ENCODE measurements at places on chromosomes 5 and 9.

DNA sequence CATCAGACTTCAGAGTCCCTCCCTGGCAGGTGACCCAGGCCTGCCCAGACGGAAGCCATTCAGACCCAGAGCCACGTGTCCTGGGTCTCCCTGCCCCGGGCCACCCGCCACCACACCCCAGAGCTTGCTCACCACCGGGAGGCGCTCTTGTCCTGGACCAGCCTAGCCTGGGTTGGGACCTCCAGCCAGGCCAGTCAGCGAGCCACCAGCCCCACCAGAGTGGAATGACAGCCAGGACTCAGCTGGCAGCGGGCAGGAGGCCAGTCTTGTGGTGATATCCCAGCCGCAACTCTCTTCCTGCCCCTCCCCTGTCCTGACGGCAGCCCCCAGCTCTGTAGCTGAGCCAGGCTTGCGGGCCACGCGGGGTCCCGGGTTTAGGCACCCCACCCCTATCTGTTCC lies 1.7 kb upstream of the PTGDS start:
- DNase-seq: peak; percentile 63
- no peak overlapping the region for H3K27ac ChIP-seq
- peak overlapping the region; percentile 19 for H3K4me3 ChIP-seq
- H3K4me1 ChIP-seq: peaks cover 15% of the 10 kb centered on the region

GRCh38 chr9:132645711-132646110 lies 24.1 kb downstream of the DDX31 start:
- peaks cover 16% of the 10 kb centered on the region for H3K36me3 ChIP-seq
- no peak overlapping the region for H3K27ac ChIP-seq
- H3K4me1 ChIP-seq: peaks cover 2% of the 10 kb centered on the region
- DNase-seq: no peak

- H3K27me3 ChIP-seq: no peaks in the 10 kb centered on the region
- peaks cover 11% of the 10 kb centered on the region for H3K4me1 ChIP-seq
- H3K4me3 ChIP-seq: no peak overlapping the region
- no peaks in the 10 kb centered on the region for H3K36me3 ChIP-seq
These were observed 134.0 kb upstream of the VCAN start for GRCh38 chr5:83337453-83338035.

DNA sequence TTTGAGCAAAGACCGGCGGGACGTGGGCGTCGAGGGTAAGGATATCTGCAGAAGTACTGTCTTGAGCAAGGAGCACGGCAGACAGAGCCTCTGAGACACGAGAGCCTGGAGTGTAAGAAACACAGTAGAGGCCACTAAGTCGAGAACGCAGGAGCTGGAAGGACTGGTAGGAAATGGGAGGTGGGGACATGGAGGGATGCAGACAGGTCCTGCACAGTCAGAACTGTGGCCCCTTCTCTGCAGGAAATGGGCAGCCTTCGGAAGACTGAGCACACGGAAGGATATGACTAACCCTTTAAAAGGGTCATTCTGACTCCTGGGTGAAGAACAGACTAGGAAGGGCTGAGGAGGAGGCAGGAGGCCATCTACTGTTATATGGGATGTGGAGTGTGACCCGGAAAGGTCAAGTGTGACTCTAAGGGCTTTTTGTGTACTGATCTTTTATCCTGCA lies 1.4 kb upstream of the CAMSAP1 start:
- no peaks in the 10 kb centered on the region for H3K27me3 ChIP-seq
- DNase-seq: no peak
- peak overlapping the region; percentile 67 for H3K4me3 ChIP-seq
- peak overlapping the region; percentile 55 for H3K27ac ChIP-seq
- peaks cover 40% of the 10 kb centered on the region for H3K4me1 ChIP-seq

DNA sequence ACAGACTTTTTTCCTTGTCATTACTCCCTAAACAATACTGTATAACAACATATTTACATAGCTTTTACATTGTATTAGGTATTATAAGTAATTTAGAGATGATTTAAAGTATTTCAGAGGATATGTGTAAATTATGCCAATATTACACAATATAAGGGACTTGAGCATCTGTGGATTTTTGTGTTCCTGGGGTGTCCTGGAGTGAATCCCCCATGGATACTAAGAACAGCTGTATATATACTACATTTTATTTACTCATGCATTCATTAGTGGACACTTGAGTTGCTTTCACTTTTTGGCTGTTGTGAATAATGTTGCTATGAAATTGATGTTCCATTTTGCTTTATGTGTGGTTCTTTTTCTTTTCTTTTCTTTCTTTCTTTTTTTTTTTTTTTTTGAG lies 348.8 kb downstream of the SH3GL2 start:
- no peaks in the 10 kb centered on the region for H3K27me3 ChIP-seq
- H3K4me1 ChIP-seq: no peaks in the 10 kb centered on the region
- no peaks in the 10 kb centered on the region for H3K36me3 ChIP-seq
- H3K4me3 ChIP-seq: no peak overlapping the region
- DNase-seq: no peak

DNA sequence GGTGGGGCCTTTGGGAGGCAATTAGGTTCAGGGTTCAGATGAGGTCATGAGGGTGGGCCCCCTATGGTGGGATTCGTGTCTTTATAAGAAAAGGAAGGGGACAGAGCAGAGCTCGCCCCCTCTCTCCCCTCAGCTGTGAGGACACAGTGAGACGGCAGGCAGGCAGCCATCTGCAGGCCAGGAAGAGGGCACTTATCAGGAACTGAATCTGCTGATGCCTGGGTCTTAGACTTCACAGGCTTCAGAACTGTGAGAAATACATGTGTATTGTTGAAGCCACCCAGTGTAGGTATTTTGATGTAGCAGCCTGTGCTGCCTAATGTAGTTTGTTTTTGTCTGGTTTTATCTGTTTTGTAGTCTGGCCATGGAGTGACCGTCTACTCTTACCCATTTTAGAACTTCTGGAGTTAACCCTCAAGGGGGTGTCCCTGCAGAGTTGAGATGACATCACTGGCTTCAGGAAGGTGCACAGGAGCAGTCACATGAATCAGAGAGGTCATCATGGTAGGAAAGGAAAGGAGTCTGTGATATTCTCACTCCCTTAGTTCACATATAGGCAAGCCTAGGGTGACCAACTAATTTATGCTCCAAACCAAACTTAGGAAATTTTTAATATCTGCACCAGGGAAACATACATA lies 71.0 kb downstream of the LRRC70 start:
- no peak overlapping the region for H3K27ac ChIP-seq
- H3K4me1 ChIP-seq: peaks cover 10% of the 10 kb centered on the region
- no peaks in the 10 kb centered on the region for H3K27me3 ChIP-seq

DNA sequence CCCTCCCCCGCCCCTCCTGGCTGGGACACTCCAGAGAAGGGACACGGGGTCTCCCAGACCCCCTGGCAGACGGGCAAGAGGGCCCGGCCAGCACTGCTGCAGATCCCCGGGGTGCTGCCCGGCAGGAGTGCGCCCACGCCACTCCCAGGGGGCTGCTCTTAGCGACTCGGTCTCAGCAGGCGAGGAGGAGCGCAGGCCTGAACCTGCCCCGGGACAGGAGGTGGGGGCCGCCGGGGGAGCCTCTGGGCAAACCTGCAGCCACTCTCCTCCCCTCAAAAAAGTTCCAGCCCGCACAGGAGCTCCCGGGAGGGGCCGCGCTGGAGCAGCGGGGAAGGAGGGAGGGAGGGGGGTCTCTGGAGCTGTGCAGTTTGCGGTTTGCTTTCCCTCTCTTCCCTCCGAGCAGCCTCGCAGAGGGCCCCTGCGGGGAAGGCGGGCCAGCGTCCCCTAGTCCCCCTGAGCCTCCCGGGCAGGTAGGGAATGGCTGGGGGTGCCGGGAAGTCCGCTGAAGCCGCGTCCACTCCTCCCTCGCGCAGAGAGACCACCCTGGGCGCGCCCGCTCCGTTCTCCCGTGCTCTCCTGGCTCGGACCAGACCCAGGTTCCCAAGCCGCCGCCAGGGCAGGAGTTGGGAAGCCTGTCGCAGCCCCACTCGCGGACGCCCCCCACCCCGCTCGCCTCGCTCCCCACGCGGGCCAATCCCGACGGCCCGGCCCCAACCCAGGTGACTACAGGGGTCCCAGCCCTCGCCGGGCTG lies 44.2 kb downstream of the NACC2 start:
- H3K27me3 ChIP-seq: peaks cover 9% of the 10 kb centered on the region
- DNase-seq: no peak
- H3K36me3 ChIP-seq: no peaks in the 10 kb centered on the region
- peaks cover 8% of the 10 kb centered on the region for H3K4me1 ChIP-seq
- no peak overlapping the region for H3K27ac ChIP-seq
- no peak overlapping the region for H3K4me3 ChIP-seq

- no peak overlapping the region for H3K4me3 ChIP-seq
- H3K27ac ChIP-seq: no peak overlapping the region
- no peaks in the 10 kb centered on the region for H3K36me3 ChIP-seq
- H3K4me1 ChIP-seq: no peaks in the 10 kb centered on the region
These were observed 46.4 kb upstream of the SLCO6A1 start for GRCh38 chr5:102545175-102545574.

- peak; percentile 92 for DNase-seq
- peaks cover 81% of the 10 kb centered on the region for H3K4me1 ChIP-seq
- H3K4me3 ChIP-seq: peak overlapping the region; percentile 39
These were observed 32.0 kb upstream of the ADAM19 start for GRCh38 chr5:157607371-157608161.

- H3K27me3 ChIP-seq: peaks cover 16% of the 10 kb centered on the region
- no peak for DNase-seq
- H3K4me3 ChIP-seq: no peak overlapping the region
- H3K4me1 ChIP-seq: peaks cover 20% of the 10 kb centered on the region
These were observed 3.0 kb upstream of the CCNG1 start for GRCh38 chr5:163434401-163434866.

DNA sequence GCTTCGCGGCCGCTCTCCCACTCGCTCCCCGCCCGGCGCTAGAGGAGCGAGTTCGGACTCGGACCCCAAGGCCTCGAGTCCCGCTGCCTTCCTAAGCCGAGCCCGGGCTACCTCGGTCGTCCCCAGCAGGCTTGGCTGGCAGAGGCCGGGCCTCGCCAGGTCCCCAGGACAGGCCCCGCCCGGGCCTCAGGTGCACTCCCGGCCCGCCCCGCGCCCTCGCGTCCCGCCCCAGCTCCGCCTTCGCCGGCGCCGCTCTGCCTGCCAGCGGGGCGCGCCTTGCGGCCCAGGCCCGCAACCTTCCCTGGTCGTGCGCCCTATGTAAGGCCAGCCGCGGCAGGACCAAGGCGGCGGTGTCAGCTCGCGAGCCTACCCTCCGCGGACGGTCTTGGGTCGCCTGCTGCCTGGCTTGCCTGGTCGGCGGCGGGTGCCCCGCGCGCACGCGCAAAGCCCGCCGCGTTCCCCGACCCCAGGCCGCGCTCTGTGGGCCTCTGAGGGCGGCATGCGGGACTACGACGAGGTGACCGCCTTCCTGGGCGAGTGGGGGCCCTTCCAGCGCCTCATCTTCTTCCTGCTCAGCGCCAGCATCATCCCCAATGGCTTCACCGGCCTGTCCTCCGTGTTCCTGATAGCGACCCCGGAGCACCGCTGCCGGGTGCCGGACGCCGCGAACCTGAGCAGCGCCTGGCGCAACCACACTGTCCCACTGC lies at the start of gene SLC22A5:
Gene SLC22A5, plus strand, starts transcription at position 237 of the 707 bp plus-strand sequence. Its CDS starts 263 bp downstream, at position 500.
- H3K27me3 ChIP-seq: no peaks in the 10 kb centered on the region
- peak within 1 kb of the TSS; percentile 52 for H3K27ac ChIP-seq
- peak within 1 kb of the TSS; percentile 75 for H3K4me3 ChIP-seq
- DNase-seq: peak; percentile 73

DNA sequence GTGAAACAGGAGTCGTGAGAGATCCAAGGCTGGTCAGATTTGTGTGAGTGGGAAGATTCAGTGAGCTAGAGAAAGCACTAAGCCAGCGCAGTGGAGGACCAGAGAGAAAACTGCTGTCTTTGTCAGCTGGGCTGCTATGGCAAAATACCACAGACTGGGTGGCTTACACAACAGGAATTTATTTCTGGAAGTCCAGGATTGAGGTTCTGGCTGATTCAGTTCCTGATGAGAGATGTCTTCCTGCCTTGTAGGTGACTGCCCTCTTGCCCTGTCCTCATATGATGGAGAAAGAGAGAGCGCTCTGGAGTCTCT lies 24.2 kb upstream of the ANKRD33B start:
- H3K36me3 ChIP-seq: no peaks in the 10 kb centered on the region
- H3K4me1 ChIP-seq: peaks cover 15% of the 10 kb centered on the region
- no peak for DNase-seq
- no peak overlapping the region for H3K27ac ChIP-seq

GRCh38 chr9:118028225-118028624 lies 324.0 kb downstream of the TLR4 start:
- no peaks in the 10 kb centered on the region for H3K27me3 ChIP-seq
- H3K4me3 ChIP-seq: no peak overlapping the region
- no peaks in the 10 kb centered on the region for H3K36me3 ChIP-seq
- H3K4me1 ChIP-seq: no peaks in the 10 kb centered on the region
- H3K27ac ChIP-seq: no peak overlapping the region

DNA sequence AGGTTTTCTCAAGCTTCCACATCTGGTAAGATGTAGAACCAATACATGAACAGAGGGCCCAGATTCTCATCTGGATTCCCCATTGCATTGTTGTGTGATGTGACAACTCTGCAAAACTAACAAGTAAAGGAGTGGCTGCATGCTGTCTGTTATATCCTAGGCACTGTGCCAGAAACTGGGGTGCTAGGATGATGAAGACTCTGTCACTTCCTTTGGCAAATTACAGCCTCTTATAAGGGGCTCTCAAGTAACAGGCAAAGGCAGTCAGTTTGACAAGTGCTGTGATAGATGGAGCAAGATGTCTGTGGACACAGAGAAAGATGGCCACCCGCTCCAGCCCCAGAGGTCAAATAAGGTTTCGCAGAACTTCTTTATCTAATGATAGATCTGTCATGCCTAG lies 115.7 kb downstream of the PAPPA start:
- H3K4me1 ChIP-seq: no peaks in the 10 kb centered on the region
- no peak overlapping the region for H3K4me3 ChIP-seq
- H3K27ac ChIP-seq: no peak overlapping the region
- no peaks in the 10 kb centered on the region for H3K36me3 ChIP-seq

DNA sequence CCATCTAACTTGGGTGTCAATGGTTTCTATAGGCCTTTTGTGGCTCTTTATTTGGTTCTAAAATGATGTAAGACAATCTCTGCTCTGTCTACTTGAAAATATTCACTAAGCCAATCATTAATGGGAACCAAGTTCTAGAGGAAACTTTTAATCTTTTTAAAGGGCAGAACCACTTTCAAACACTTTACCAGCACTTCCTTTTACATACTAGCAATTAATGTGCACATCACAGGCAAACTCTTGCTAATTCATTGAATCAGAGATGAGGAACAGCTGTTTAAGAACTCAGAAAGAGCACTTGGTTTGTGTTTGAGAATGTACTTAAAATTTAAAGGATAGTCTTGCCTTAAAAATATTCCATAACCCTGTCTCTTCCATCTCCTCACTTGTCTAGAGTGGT lies 83.4 kb downstream of the PAPPA start:
- H3K36me3 ChIP-seq: no peaks in the 10 kb centered on the region
- no peak overlapping the region for H3K4me3 ChIP-seq
- H3K4me1 ChIP-seq: no peaks in the 10 kb centered on the region
- no peak overlapping the region for H3K27ac ChIP-seq

DNA sequence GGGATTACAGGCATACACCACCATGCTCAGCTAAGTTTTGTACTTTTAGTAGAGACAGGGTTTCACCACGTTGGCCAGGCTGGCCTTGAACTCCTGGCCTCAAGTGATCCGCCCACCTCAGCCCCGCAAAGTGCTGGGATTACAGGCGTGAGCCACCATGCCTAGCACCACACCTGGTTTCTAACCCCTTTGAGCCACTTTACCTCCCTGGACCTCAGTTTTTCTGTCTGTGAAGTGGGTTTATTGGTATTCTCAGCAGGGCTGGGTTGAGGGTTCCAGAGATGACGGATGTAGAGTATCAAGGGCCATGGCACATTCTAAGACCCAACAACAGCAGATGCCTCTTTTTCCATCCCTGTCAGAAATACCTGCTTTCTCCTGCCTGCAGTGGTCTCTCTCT lies 38.6 kb downstream of the AMBP start:
- H3K27ac ChIP-seq: no peak overlapping the region
- H3K4me3 ChIP-seq: no peak overlapping the region
- H3K27me3 ChIP-seq: peaks cover 1% of the 10 kb centered on the region
- DNase-seq: peak; percentile 4
- no peaks in the 10 kb centered on the region for H3K4me1 ChIP-seq

GRCh38 chr9:91787931-91788330 lies 162.1 kb downstream of the ROR2 start:
- no peak overlapping the region for H3K27ac ChIP-seq
- no peak for DNase-seq
- peaks cover 1% of the 10 kb centered on the region for H3K4me1 ChIP-seq

Data from activated CD8-positive, alpha-beta memory T cell treated with anti-CD3 and anti-CD28 coated beads, Interleukin-2, amount 10 ng/mL, durations not matched to agents 7 days and 5 days (primary cell).